SHP77 treated with DMSO at 0.1 percent for 48 hours (cell line): ENCODE measurements at places on chromosomes 6 and 20.

DNA sequence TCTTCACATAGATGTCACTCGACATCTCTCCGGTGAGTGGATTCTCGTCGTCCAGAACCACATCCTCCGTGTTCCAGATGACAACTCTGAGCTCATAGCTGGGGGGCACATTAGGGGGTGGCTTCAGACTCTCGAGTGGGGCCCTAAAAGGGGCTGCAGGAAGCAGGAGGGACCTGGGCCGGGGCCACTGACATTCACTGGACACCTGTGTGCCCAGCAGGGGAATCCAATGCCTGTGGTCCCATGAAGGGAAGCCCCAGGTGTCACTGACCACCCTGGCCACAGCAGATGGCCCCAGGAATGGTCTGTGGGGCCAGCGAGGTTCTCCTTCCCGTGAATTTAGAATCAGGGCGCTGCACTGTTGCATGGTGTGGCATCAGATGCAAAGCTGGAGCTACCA, 18.7 kb downstream of the ERGIC3 start:
- DNase-seq = no peak

- DNase-seq = no peak
These were observed 85.5 kb downstream of the CFAP61 start for GRCh38 chr20:20137851-20138250.

DNA sequence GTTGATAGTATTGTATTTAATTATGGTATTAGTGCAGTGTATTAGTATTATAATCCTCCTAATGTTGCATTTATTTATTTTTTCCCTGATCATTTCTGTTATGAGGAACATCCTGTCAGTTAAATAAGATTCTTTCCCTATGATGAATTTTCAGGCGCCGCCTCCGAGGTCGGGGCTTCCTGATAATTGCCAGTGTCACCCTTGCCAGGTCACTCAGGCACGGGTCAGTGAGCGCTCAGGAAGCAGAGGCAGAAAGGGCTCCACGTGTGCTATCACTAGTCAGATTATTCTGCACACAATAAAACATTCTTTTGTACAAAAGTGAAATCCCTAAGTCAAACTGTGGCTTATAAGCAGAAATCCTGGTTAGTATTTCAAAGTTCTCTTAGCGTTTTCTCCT, 64.8 kb downstream of the TSHZ2 start:
- no peak for DNase-seq

GRCh38 chr6:111812060-111813038, 60.9 kb downstream of the FYN start:
- DNase-seq = no peak

DNA sequence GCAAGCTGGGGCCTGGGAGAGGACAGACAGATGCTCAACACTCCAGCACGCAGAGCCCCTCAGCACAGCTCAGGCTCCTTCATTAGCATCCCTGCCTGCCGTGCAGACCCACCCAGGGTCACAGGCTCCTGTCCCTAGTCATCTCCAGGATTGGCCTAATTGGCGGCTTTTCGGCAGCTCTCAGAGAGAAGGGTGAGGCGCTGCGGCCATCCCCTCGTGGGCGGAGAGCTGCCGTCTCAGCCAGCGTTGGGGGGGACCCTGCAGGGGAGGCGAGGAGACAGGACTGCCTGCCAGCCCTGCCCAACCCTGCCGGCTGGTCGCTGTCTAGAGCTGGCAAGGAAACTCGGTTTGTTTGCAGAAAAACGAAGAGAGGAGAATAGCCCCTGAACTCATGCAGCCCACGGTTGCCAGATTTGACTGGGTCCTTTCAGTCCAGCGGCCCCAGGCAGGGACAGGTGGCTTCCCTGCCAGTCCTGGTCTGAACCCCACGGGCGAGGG, 26.8 kb downstream of the BHLHE23 start:
- DNase-seq = no peak

GRCh38 chr6:95087394-95088097, 489.8 kb upstream of the MANEA start:
- DNase-seq = peak; percentile 88

GRCh38 chr6:121319112-121319553, 15.1 kb downstream of the TBC1D32 start:
- DNase-seq = no peak

GRCh38 chr6:163489584-163489983, 75.1 kb downstream of the QKI start:
- no peak for DNase-seq

GRCh38 chr6:83153883-83154521, 39.1 kb downstream of the PGM3 start:
- no peak for DNase-seq

DNA sequence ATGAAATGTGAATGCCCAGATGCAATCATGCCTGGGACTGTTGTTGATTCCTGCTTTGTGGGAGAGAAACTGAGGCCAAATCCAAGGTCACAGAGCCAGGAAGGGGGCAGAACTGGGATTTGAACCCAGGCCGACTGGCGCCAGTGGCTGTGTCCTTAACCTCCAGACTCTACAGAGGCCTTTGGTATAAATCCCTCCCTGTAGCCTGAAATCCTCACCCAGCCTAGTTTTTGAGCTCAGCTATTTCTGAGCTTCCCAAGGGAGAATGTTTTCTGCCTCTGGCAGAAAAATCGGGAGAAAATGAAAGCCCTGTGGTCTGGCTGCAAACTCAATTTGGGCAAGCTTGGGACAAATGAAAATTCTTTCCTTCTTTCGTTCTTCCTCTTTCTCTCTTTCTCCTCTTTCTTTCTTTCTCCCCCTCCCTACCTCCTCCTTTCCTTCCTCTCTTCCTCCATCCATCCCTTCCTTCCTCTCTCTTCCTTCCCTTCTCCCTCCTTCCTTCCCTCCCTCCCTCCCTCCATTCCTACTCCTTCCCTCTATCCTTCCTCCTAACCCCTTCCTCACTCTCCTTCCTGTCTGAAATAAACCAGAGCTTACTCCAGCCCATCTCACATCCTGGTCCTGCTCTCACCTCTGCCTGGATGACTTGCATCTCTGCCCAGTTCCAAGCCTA, 34.9 kb downstream of the SNAI1 start:
- no peak for DNase-seq

DNA sequence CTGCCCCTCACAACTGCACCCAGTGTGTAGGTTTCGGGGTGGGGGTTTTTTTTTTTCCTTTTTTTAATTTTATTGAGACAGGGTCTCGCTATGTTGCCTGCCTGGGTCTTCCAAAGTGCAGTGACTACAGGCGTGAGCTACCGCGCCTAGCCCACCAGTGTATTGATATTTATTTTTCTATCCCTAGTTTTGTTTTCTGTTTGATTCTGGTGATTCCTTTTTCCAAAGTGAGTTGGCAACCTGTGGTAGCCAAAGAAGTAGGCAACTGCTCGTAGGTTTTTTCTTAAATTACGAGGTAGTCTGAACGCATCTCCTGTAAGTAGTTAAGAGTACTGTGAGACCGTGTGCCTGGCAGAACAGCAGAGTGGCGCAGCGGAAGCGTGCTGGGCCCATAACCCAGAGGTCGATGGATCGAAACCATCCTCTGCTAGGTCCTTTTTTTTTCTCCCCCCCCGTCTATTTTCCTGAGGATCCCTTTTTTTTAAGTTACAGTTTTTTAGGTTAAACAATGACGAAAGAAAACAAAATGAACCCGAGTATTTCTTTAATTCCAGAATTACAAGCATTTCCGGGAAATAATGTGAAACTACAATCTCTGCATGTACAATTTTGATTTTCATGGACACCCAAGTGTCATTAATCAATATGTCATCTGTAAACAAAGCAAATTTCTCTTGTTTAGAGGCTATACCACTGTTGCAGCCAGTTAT, 78.7 kb upstream of the BTN3A2 start:
- DNase-seq = no peak

DNA sequence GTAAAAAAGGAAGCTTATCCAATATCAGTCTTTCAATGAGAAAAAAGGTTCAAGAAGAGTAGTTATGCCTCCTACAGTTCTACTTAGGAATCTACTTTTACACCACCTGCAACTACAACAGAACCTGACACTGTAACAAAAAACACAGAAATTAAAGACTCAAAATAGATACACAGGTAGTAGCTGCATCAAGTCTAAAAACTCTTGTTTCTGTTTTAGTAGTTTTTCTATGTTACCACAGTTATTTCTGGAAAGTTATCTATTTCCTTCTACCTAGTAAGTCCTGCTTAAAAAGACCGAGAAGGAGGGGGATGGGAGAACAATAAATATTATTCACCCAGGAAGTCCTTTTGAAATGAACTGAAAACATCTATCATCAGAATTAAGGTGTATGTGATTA, 52.5 kb downstream of the ATG5 start:
- DNase-seq = no peak

DNA sequence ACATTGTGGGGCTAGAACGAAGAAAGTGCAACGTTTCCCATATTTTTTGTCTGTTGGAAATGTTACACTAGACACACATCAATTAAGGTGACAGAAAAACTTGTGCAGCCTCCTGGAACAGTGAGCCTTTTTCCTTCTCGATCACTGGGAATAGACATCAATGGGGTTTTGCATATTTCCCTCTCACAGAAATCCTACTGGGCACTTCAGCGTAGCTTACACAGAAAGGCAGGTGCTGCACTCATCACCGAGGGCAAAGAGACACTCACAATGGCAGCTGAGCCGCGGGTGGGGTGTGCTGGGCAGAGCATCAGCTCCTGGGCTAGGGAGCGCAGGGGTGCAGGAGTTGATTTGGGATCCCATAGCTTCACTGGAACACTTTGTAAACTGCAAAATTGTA, 64.5 kb downstream of the THBS2 start:
- DNase-seq = peak; percentile 23

GRCh38 chr6:20906945-20907344, 372.7 kb downstream of the CDKAL1 start:
- DNase-seq = no peak

- DNase-seq = no peak
These were observed 298.4 kb downstream of the BCKDHB start for GRCh38 chr6:80404889-80405288.

DNA sequence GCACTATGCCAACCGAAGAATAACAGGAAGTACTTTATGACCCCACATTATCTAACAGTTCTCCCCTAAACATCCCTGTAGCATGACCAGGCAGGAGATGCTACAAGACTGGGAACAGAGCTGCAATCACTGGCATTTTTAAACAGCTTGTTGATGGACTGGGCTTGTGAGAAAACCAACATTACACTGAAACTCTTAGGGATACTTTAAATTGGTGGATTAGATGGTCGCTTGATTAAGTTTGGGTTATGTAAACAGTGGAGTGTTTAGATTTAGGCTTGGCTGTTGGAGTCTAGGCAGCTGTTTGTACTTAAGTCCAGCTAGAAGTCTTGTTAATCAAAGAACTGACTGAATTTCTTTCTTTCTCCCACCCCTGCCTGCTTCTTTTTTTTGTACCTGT, 234.1 kb upstream of the BMP2 start:
- DNase-seq = no peak

DNA sequence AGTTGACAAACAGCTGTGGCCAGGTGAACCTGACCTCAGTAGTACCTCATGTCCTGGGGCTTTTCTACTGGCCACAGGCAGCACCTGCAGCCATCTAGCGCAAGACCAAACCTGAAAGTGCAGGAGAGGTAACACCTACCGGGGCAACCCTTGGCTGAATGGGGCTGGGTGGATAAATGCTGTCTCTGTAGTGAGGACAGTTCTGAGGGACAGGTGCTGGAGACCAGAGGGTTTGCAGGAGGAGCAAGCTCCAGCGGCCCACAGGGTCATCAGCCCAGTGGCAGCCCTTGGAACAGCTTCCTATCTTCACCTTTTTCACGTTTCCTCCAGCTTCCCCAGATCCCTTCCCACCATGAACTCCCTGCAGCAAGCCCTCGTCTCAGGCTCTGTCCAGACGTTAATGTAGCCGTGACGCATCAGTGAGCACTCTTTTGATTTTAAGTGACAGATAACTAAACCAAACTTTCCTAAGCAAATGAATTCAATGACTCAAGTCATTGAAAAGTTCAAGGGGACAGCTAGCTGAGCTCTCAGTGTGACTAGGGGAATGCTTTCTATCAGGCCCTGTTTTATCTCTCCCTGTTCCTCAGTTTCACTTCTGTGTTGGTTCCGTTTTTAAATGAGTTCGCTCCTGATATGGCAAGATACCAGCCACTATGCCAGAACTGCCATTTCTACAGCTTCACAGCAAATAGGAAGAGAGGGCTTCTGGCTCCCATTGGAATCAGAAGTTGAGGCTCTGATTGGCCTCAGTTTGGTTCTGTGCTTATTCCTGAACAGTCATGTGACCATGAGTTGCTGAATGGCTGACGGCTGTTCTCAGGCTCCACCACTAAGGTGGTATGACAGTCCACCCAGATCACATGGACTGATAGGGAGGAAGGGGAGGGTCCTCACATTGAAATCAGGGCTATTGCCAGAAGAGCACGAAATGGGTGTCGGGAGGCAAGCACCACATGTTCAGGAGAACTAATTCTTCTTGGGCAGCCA, 12.1 kb upstream of the PFDN4 start:
- DNase-seq = no peak

DNA sequence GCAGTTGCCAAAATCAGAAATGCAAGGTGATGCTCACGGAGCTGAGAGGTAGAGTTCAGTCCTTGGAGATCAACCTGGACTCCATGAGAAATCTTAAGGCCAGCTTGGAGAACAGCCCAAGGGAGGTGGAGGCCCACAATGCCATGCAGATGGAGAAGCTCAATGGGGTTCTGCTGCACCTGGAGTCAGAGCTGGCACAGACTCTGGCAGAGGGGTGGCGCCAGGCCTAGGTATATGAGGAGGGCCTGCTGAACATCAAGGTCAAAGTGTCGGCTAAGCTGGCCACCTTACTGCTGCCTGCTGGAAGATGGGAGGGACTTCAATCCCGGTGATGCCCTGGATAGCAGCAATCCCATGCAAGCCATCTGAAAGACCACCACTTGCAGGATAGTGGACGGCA, 23.9 kb upstream of the FUT9 start:
- no peak for DNase-seq

- DNase-seq = no peak
These were observed 10.1 kb upstream of the CALHM6 start for GRCh38 chr6:116450769-116451740.

DNA sequence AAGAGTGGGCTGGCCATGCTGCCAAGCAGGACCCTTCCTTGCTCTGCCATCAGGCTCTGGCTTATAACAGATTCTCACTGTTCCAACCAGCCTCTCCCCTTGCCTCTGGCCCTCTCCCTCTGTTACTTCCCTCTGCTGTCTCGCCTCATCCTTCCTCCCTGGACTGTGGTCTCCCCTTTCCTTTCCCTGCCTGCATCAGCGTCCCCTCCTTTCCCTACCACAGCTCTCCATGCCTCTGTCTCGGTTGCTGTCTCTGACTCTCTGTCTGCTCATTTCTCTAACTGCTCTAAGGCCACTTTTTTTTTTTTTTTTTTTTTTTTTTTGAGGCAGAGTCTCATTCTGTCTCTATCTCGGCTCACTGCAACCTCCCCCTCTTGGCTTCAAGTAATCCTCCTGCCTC, 173.4 kb downstream of the PTPRT start:
- no peak for DNase-seq

DNA sequence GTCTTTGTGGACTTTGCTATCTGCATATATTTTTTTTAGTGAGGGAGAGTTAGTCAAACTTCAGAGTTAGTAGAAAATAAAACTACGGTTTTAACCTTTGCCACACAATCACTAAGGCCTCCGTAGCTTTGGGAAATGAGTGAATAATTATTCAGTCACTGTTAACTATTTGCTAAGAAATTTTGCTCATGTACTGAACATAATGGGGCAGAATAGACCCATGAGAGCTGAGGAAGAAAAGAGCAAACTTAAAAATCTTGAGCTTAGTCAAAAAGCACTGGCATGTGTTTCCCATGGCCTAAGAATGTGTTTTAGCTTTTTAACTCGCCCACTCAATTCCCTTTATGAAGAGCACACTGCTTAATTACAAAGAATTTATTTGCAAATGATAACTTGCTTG, 60.4 kb upstream of the SUPT3H start:
- DNase-seq = no peak
